T-helper 17 cell (primary cell): ENCODE measurements at places on chromosomes 1 and 21.
A peak's percentile ranks its signal among the peaks of the same experiment; 100 is the strongest.

DNA sequence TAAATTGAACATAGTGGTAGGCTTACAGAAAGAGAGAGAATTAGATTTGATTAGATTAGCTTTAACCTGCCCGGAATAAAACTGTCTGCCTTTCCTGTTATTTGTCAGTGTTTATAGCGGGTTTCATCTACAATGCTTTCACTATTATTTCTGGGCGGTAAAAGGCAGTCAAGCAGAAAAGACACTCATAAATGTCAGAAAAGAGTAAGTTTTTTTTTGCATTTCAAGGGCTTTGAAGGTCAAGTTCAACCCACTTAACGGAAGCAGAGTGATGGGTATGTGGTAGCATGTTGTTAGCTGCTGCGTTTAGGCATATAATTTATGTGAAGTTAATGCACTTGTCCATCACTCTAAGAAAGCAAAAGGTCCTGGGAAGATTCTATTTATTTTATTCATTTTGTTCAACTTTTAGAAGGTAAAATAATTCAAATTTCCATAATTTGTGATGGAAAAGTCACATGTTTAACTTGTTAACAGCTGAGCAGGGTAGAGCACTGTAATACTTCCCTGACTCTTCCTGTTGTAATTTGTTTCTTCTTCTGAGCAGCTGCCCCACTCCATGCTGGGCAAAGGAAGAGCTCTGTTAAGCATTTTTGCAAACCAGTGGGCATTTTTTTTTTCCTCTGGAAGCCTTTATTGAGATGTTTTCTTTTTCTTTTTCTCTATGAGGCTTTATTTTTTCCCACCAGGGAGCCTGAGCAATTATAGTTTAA is 220.1 kb downstream of the ST6GALNAC3 start:
- DNase-seq = no peak

DNA sequence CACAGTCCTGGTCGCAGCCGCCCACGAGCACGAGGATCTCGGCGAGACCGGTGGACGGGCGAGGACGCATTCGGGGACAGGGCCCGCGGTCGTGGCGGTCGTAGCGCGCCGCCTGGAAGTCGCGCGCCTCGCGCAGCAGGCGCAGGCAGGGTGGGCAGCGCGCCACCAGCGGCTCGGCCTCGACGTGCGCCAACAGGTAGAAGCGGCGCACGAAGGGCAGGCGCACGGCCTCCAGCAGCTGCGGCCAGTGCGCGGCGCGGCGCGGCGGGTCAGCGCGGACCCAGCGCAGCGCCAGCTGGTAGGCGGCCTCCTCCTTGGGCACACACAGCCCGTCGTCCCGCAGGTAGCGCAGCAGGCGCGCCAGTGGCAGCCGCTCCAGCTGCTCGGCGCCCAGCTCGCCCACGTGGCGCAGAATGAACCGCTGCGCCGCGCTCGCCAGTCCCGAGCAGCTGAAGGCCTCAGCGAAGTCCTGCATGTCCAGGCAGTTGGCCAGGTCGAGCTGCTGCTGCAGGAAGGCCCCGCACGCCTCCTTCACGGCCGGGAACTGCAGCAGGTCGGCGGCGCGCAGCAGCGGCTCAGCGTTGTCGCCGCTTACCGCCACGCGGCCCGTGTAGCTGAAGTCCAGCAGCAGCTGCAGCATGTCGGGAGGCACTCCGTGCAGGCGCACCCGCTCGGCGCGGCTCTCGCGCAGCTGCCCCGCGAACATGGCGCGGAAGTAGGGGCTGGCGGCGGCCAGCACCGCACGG is 573 bp downstream of the KLHL21 start:
- peak; percentile 20 for DNase-seq

GRCh38 chr1:11525516-11525915 is 46.6 kb downstream of the DISP3 start:
- no peak for DNase-seq

- DNase-seq = no peak
These were observed 130.9 kb downstream of the DMRTB1 start for GRCh38 chr1:53590104-53590503.

DNA sequence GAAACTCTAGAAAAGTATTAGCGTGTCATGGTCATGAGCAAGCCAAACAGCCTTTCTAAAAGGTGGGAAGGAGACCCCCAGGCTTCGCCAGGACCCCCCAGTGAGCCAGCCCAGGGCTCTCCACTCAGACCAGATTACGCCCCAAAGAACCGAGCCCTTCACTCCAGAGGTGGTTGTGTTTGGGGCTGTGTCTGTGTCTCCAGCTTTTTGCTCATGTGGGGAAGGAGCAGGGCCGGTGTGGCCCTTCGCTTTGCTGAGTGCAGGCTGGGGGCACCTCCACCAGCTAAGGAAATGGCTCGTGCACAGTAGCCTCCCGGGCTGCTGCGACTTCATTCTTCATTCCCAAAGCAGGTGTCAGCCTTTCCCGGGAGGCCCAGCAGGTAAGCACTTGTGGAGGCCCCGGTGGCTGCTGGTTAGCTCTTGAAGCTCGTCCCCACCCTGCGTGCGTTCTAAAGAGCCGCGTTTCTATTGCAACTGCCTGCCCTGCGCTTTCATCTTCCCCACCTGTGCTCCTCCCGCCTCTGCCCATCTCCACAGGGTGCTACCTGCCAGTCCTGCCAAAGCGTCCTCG is 531 bp downstream of the TSPEAR start:
- no peak for DNase-seq
